Left lung (tissue), 14 donors: ENCODE measurements at places on chromosomes 6 and 20. TPM values are rescaled to one million over a fixed set of nuclear protein-coding genes. Genes with fewer than 3 reads are reported as not detected.

The MUC21 gene
- 8.5 TPM for total RNA-seq

The RNF144B gene
- total RNA-seq = 74.8 TPM

The ARFRP1 gene
- total RNA-seq = 38.2 TPM

The SRSF6 gene
- 134 TPM for total RNA-seq

The MUC22 gene
- not detected for total RNA-seq

The TRIM15 gene
- total RNA-seq = not detected

The MMP24 gene
- 7.3 TPM for total RNA-seq

The CTCFL gene
- not detected for total RNA-seq

The PPIL1 gene
- total RNA-seq = 19.6 TPM

The TENT5A gene
- 15.2 TPM for total RNA-seq

The DDAH2 gene
- 77.3 TPM for total RNA-seq

The ATAT1 gene
- total RNA-seq = 8.6 TPM

The CLPSL2 gene
- total RNA-seq = not detected

The SLC22A2 gene
- not detected for total RNA-seq

The CYB5R4 gene
- 44.3 TPM for total RNA-seq

The POU5F1 gene
- total RNA-seq = 1.9 TPM

The PI16 gene
- total RNA-seq = 2.5 TPM

The MUCL3 gene
- 2.5 TPM for total RNA-seq

The GPR6 gene
- total RNA-seq = not detected

The SLC32A1 gene
- not detected for total RNA-seq

The MLN gene
- total RNA-seq = not detected

The SNAP91 gene
- 0.05 TPM for total RNA-seq

The GLP1R gene
- total RNA-seq = 0.26 TPM

The CGA gene
- not detected for total RNA-seq

The BPIFB1 gene
- 121 TPM for total RNA-seq

The C6orf163 gene
- 2.1 TPM for total RNA-seq

The FOXA2 gene
- total RNA-seq = 39.8 TPM
